Activated CD4-positive, alpha-beta T cell treated with anti-CD3 and anti-CD28 coated beads, Interleukin-2, amount 50 U/mL, for 4 hours (primary cell): ENCODE measurements at places on chromosomes 7 and 10.

- DNase-seq, result no peak
These were observed 15.7 kb upstream of the FAM204A start for GRCh38 chr10:118357841-118358240.

GRCh38 chr10:61855771-61856170 lies 45.7 kb upstream of the ARID5B start:
- DNase-seq, result no peak

GRCh38 chr10:5551531-5552375 lies 27.0 kb downstream of the CALML3 start:
- DNase-seq, result peak; percentile 43

GRCh38 chr10:78556705-78557432 lies 511.9 kb upstream of the ZMIZ1 start:
- DNase-seq, result no peak

DNA sequence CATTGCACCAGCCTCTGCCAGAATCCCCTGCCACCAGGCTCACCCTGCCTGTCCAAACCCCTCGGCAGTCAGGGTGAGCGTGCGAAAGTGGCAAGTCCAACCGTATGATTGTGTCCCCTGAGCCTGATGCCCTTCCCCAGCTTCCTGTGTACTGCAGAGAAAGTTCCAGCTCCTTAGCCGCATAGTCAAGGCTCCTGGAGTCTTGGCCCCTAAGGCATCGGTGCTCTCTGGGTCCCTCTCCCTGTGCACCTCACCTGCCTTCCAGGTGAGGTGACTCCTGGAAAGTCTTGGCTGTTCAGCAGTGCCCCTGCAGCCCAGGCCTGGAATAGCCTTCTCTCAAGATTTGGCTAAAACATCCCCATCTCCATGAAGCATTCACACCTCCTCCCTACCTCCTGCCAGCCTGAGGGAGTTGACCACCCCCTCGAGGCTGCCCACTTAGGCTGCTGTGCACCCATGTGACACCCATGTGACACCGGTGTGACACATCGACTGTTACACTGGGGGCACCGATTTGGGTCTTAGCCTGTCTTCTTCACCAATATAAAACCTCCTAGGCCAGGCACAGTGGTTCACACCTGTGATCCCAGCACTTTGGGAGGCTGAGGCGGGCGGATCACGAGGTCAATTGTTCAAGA lies 56.1 kb upstream of the ELN start:
- DNase-seq, result no peak

DNA sequence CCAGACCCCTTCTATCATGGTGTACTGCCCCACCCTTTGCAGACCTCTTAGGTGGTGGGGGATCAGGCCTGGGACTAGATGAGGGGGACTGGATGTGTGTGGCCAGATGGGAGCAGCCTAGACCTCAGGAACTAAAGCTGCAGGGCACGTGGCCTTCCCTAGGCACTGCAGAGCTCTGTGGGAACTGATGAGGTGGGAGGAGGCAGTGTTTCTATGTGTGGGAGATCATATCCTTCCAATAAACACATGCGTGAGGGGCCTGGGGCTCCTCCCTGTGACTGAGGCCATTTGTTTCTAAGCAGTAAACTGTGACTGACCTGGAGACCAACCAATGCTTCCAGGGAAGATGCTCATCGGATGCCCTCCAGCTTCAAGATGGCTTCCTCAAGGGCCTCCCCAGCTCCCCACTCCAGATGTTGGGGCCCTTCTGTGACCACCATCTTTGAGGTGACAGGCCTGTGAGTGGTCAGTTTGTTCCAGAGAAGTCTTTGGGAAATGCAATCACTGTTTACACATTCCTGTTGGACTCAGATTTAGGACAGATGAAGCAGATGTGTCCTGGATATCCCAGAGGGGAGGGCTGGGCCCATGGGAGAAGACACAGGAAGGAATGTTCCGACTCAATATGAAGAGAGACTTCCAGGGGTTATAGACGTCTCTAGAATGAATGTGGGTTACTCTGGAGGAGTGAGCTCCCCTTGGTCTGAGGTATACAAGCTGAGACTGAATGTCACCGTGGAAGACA lies 23.6 kb upstream of the ZCCHC24 start:
- DNase-seq, result no peak

DNA sequence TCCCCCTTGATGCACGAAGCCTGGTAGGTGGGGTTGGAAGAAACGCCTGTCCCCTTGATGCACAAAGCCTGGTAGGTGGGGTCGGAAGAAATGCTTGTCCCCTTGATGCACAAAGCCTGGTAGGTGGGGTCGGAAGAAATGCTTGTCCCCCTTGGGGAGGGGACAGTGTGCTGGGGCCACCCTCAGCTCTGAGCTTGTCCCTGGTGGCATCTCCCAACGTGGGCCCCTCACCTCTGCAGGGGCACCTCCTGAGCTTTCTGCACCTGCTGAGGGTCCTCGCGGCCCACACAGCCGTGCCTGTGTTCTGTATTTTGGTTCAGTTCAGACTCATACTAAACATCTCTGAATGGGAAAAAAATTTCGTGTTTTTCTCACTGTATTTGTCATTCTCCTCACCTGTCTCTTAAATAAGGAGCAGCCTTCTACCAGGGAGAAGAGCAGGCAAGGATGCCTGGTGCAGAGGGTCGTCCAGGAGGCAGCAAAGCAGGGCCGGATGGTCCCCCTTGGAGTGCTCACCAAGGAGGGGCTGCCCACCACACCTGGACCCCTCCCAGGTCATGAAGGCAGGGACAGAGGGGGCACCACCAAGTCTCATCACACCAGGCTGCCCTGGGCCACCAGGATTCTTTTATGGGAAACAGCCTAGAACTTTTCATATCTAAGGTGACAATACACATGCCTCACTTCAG lies 24.7 kb downstream of the VIPR2 start:
- no peak for DNase-seq

DNA sequence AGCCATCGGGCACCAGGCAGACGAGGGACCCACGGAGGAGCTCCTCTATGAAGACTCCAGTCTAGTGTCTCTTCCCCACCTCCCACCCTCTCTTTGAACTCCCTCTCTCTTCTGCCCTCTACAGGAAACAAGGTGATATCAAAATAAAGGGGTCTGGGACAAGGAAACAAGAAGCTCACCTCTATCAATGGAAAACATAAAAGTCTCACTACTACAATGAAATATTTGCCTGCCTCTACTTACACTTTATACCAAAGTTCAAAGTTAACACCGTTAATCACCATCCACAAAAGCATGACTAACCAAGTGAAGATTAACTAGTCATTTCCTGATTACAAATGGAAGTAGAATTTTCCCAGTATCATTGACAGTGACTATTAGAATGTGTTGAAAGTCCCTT lies 82.2 kb downstream of the PARD3 start:
- DNase-seq, result no peak

DNA sequence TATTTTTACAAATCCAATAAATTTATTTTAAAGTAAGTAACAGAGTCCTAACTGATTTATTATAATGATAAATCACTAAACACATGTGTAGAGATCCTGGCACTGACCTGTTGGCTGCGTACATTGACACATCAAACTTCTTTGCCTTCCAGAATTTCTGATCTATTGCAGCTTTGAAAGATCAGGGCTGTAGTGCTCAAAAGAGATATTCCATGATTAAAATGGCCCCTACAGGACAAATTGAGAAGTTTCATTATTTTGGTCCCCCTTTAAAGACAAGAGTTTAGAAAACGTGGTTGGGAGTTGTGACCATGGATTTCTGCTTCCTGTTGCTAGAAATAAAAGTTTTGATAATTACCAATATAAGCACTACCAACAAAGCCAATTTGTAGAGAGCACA lies 87.7 kb upstream of the PDK4 start:
- no peak for DNase-seq

- no peak for DNase-seq
These were observed 17.3 kb upstream of the ARL4A start for GRCh38 chr7:12670000-12670729.

- DNase-seq, result no peak
These were observed 8.0 kb downstream of the FOXI2 start for GRCh38 chr10:127744956-127745355.
